Amygdala (tissue), 56 donors: ENCODE measurements at places on chromosomes 7 and 10.

DNA sequence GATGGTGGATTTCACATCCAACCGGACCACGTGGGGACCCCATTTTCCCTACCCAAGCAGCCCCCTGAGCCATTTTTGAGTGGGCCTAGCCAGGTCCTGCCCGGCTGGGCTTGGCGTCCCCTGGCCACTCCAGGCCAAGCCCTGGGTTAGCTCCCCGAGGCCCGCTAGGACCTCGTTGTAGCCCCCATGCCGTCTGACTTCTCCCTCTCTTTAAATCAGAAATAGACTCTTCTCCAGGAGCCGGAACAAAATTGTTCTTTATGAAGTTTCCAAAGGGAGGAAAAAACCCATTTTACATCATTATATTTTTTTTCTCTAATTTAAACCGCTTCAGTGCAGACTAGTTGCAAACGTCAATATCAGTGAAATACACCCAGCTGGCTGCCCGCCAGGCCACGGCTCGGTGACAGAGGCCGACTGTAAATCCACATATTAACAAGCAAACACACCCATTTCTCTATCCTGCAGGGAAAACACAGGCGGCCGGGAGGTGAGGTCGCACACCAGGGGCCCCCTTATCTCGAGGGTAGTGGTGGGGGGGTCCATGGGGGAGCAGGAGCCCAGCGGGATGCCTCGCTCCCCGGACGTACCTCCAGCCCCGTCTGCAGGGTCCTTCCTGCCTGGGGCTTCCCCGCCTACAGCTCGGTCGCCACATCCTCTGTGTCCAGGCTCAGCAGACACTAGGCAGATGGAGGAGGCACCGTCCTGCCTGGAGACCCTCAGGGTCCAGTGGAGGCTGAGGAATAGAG lies 72.7 kb downstream of the ELFN1 start:
- no peak for DNase-seq

DNA sequence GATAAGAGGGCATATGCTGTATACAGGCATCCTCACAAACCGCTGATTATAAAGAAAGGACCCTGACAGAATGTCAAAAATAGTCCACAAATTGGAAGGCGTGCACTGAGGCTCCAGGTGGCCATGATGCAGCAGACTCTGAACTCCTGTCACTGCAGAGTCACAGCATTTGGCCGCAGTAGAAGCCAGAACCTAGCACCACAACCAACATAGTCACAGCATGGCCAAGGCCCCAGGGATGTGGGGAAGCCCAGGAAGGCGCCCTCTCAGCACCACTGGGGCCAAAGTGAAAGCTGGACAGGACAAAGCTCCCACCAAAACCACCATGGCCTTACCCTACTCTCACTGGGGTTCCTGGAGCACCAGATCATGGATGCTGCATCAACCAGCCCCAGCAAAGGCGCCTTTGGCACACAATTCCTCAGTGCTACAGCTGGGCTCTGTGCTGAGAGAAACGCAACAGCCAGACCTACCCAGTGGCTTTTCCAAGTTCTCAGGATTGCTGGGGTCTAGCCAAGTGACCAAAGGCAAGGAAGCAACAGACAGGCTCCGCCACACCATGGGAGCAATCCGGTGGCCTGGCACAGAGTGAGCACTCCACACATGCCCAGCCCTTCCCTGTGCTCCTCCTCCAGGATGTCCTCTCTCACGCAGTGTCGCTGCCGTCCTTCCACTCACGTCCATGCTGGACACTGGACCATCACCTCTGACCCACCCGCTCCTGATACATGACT lies 60.2 kb downstream of the STK17A start:
- no peak for DNase-seq

GRCh38 chr10:72013202-72013945 lies 49.2 kb downstream of the CHST3 start:
- DNase-seq: peak; percentile 19

- no peak for DNase-seq
These were observed 170.6 kb upstream of the LANCL2 start for GRCh38 chr7:55194522-55194921.

DNA sequence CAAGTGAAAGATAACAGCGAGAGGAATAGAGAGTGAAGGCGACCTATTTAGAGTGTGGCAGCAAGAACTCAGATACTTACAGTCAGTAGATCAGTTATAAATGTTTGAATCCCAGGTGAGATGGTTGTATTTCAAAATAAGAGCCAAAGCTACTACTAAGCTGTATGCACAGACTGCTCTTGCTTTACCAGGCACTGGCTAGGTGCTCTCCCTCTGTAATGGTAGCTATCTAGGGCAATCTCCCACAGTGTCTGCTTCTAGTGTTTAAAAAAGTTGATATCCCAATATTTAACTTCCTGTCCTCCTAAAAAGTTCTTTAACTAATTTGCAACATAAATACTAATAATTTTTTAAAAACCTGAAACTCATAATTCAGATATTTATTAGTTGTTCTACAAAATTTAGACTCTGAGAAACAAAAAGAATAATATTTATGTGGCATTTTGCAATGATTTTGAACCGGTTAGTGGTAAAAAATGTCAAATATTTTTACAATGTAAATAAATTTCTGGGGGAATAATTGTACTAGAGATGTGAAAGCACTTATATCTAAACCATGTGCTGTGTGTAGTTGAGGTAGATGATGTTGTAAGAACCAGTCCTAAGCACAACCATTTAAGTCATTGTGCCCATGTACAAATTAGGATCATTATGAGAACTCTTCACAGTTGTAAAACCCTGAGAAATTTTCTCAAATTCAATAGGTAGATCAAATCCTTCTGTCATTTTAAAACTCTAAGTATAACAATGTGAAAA lies 349.3 kb upstream of the SEMA3D start:
- no peak for DNase-seq

DNA sequence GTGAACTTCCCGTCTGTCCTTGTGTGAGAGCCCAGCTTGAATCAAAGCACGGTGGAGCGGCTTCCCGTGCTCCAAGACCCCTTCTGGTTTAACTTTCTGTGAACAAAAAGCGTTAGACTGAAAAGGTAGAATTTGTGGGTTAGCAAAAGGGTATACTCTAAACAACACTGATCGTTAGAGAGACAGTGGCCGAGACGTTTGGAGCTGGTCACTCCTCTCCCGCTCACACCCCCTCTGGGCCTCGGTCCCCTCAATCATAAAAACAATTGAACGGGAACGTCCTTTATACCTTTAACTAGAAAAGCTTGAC lies 502 bp downstream of the PRKRIP1 start:
- DNase-seq: no peak

DNA sequence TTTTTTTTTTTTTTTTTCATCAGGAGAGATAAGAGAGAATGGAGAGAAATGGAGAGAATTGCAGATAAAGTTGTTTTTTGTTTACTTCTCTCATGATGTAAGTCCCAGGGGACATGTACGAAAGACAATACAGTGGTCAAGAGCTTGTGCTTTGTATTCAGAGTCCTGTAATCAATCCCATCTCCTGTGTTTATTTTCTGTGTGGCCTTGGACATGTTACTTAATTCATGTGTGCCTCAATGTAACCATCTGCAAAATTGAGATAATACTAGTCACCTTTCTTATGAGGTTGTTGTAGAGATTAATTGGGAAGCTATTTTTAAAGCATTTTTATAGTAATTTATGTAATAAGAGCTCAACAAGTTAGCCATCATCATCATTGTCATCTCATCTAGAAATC lies 117.5 kb downstream of the CDK14 start:
- no peak for DNase-seq

DNA sequence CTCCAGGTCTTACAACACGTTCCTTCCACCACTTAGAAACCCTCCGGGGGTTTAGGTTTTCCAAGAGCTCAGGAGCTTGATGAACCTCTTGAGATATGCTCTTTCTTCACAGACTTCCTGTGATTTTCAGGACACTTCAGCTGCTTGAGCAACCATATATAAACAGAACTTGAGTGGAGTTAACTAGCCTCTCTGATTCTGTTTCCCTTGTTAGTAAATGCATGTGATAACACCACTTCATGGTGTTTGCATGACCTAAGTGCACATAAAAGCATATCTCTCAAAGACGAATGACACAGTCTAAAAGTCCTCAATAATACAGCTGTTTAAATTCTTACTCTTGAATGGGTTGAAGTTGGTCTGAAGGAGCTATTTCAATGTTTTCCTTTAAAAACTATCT lies 9.9 kb downstream of the PRR15 start:
- DNase-seq: no peak

- DNase-seq: no peak
These were observed 750.3 kb downstream of the ANKRD7 start for GRCh38 chr7:118974836-118975235.

GRCh38 chr7:28621369-28621841 lies 209.1 kb downstream of the CREB5 start:
- no peak for DNase-seq

- no peak for DNase-seq
These were observed 158.4 kb downstream of the COBL start for GRCh38 chr7:51158211-51158610.

- no peak for DNase-seq
These were observed 279.2 kb downstream of the PRPF18 start for GRCh38 chr10:13865758-13866491.

DNA sequence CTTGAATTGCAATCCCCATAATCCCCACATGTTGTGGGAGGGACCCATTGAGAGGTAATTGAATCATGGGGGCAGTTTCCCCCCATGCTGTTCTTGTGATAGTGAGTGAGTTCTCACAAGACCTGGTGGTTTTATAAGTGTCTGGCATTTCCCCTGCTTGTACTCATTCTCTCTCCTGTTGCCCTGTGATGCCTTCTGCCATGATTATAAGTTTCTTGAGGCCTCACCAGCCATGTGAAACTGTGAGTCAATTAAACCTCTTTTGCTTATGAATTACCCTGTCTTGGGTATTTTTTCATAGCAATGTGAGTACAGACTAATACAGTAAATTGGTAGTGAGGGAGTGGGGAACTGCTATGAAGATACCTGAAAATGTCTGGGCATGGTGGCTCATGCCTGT lies 65.0 kb downstream of the ANKRD7 start:
- DNase-seq: no peak

GRCh38 chr7:122412883-122413282 lies 108.3 kb upstream of the FEZF1 start:
- no peak for DNase-seq

- no peak for DNase-seq
These were observed 29.1 kb downstream of the GTF2IRD1 start for GRCh38 chr7:74482629-74483401.

DNA sequence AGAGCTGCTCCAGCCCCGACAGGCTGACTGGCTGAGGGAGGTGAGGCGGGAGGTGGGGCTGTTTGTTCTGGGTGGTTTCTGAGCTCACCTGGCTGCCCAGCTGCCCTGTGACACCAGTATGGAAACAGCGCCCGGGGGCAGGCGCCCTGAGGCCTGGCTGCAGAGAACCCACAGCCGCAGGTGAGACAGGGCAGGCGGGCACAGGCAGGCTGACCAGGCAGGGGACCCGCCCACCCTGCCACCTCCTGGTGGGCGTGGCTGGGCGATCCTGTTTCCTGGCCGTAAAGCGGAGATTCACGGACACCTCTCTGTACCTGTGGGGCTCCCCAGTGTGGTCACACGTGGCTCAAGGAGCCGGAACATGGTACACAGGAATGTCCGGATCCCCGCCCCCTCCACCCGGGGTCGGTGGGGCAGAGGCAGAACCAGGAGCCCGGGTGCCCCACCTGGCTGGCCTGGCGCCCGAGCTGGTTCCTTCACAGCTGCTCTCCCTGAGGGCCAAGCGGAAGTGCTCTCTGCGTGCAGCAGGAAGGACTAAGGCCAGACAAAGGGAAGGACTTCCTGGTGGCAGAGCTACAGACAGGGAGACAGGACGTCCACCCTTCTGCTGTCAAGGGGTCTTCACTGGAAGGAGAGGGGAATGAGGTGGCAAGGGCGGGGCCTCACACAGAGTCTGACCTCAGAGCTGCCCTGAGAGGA lies 3.9 kb downstream of the MICALL2 start:
- DNase-seq: no peak

DNA sequence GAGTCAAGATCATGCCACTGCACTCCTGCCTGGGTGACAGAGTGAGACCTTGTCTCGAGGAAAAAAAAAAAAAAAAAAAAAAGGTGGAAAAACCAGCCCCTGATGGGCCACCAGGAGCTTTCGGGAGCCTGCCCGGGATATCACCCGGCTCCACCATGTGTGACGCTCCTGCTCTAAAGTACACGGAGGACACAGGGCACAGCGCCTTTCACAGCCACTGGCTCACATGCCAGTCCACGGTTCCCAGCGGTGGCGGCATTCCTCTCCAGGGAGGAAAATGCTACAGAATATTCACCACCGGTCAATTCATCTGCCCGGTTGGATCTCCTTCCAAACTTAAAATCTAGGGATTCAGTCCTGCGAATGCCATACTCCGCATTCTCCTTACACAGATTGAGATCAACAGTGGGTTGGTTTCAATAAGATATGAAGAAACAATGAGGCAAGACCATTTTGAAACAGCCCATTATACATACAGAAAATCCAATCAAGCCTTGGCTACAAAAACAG lies 81.2 kb downstream of the CTBP2 start:
- DNase-seq: no peak

DNA sequence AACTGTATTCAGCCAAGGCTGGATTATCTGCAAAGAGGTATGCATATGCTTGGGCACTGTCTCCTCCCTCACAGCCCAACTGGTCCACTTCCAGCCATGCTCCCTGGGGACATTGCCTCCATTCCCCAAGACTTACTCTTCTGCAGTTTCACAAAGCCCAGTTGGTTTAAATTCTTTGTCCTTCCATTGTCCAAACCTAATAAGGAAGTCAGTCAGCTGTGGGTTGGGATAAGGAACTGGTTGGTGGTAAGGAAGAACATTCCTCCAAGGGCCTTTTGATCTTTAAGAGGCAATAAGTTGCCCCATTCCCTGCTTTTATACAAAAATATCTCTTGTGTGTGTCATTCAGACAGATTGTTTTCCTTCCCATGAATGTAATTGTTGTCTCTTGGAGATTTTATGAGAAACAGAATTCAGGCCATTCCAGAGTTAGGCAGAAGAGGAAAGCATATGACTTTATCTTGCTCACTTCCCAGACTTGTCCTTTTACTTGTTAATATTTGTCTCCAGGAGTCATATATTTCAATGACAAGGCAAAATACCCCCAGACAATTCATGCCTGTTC lies 673.7 kb downstream of the SUGCT start:
- DNase-seq: no peak
